Lung (tissue), 17 donors: ENCODE measurements at places on chromosomes 2 and 18. TPM values are rescaled to one million over a fixed set of nuclear protein-coding genes. Genes with fewer than 3 reads are reported as not detected.

DNA sequence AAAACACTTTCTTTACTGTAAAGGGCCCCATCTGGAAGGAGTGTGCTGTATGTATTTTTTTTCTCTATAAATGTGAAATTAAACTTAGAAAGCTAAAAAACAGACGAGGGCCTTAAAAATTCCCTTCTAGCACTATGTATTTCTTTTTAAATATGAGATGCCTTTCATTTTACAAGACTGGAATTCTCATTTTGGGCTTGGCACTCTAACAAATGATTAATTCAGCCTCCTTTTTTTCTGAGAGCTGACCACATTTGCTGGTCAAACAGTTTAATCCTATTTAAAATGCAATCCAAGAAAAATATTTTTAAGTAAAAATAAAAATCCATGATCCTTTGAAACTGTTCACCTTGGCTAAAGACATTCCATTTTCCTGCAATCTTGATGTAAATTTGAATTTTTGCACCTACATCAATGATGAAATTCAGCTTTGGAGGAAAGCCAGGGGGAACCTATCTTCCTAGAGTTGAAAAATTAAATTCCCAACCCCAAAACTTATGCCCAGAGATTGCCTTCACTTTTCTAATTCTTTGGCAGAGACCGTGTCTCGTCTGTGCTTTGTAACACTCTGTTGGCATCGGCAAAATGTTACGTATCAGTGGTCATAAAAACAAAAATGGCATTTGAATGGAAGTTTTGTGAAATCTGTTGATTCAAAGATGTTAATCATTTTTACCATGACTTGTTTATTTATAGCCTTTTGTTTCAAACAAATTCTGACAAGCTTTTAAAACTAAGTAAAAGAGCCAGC, 284.5 kb downstream of the ZNF521 start:
- H3K36me3 ChIP-seq, result no peaks in the 10 kb centered on the region
- peak; percentile 17 for DNase-seq
- no peaks in the 10 kb centered on the region for H3K27me3 ChIP-seq
- H3K27ac ChIP-seq, result no peak overlapping the region

- no peaks in the 10 kb centered on the region for H3K4me1 ChIP-seq
- no peaks in the 10 kb centered on the region for H3K27me3 ChIP-seq
- no peaks in the 10 kb centered on the region for H3K36me3 ChIP-seq
- no peak overlapping the region for H3K27ac ChIP-seq
- H3K4me3 ChIP-seq, result no peak overlapping the region
Observed at GRCh38 chr18:48190994-48191393, 218.2 kb downstream of the ZBTB7C start.

DNA sequence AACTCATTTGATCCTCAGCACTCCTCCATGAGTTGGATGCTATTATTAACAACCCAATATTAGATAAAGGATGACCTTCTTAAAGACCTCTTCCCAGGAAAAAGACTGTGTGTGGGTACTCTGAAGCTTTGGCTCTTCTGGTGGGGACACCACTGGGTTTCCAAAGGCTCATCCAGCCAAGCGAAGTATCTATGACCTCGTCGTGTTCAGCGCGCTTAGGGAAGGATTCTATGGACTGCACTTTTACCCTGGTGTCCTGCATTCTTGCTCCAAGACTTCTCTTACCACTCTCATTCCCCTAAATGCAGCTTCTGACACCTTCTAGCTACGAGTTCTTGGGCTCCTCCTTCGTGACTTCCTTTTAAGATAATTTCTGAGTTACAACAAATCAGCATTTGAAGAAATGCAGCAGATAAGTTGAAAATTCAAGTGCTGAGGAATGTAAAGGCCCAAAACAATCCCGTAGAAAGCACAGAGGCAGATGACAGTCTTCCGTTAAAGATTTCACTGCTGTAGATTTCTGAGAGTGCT, 673 bp upstream of the HNMT start:
- peak overlapping the region; percentile 42 for H3K27ac ChIP-seq
- no peak overlapping the region for H3K4me3 ChIP-seq
- no peaks in the 10 kb centered on the region for H3K27me3 ChIP-seq
- DNase-seq, result no peak
- no peaks in the 10 kb centered on the region for H3K36me3 ChIP-seq

GRCh38 chr2:107063228-107063627, 177.3 kb upstream of the ST6GAL2 start:
- DNase-seq, result no peak
- no peaks in the 10 kb centered on the region for H3K4me1 ChIP-seq
- H3K27ac ChIP-seq, result no peak overlapping the region
- H3K4me3 ChIP-seq, result no peak overlapping the region

GRCh38 chr2:59899692-59900091, 653.8 kb downstream of the BCL11A start:
- H3K4me3 ChIP-seq, result no peak overlapping the region
- no peaks in the 10 kb centered on the region for H3K4me1 ChIP-seq
- no peak overlapping the region for H3K27ac ChIP-seq
- H3K27me3 ChIP-seq, result no peaks in the 10 kb centered on the region
- H3K36me3 ChIP-seq, result no peaks in the 10 kb centered on the region

The C2orf72 gene
- total RNA-seq, result 1.3 TPM

GRCh38 chr2:10992023-10992791, 80.5 kb downstream of the KCNF1 start:
- no peak for DNase-seq
- no peak overlapping the region for H3K4me3 ChIP-seq
- no peaks in the 10 kb centered on the region for H3K27me3 ChIP-seq
- no peaks in the 10 kb centered on the region for H3K4me1 ChIP-seq
- H3K27ac ChIP-seq, result no peak overlapping the region

GRCh38 chr2:158598862-158599517, 142.2 kb downstream of the PKP4 start:
- peaks cover 1% of the 10 kb centered on the region for H3K36me3 ChIP-seq
- H3K4me1 ChIP-seq, result peaks cover 25% of the 10 kb centered on the region
- H3K4me3 ChIP-seq, result no peak overlapping the region
- no peak overlapping the region for H3K27ac ChIP-seq

GRCh38 chr18:33330711-33331110, 109.8 kb downstream of the CCDC178 start:
- peaks cover 11% of the 10 kb centered on the region for H3K4me1 ChIP-seq
- DNase-seq, result no peak
- H3K27me3 ChIP-seq, result no peaks in the 10 kb centered on the region
- no peak overlapping the region for H3K27ac ChIP-seq

The LIMS3 gene
- 1.2 TPM for total RNA-seq

DNA sequence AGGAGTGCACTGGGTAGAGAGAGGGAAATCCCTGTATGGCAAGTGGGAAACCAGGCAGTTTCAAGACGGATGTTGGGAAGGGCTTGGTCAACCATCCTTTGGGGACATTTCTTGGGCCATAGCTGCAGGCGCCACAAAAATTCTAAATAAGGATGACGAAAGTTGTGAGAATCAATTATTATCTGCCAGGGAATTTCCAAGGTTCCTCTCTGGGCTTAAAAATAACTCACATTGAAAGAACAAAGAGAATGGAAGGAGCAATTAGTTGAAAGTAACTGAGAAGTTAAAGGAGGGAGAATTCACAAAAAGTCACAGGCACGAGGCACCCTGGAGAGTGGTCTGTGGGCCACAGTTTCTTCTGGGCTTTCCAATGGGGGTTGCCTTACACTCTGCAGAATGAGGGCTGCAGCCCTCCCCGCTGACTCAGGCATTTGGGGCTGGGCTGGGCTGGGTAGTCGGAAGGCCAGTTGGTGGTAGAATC, 195.7 kb downstream of the SMAD7 start:
- no peaks in the 10 kb centered on the region for H3K36me3 ChIP-seq
- no peak for DNase-seq
- no peaks in the 10 kb centered on the region for H3K27me3 ChIP-seq

- peak; percentile 59 for DNase-seq
- no peaks in the 10 kb centered on the region for H3K27me3 ChIP-seq
- no peaks in the 10 kb centered on the region for H3K36me3 ChIP-seq
- no peak overlapping the region for H3K4me3 ChIP-seq
Observed at GRCh38 chr18:23943104-23943503, 71.5 kb upstream of the TTC39C start.

The C2orf81 gene
- total RNA-seq, result 16.9 TPM

- no peaks in the 10 kb centered on the region for H3K36me3 ChIP-seq
- H3K4me1 ChIP-seq, result peaks cover 10% of the 10 kb centered on the region
- H3K4me3 ChIP-seq, result no peak overlapping the region
- DNase-seq, result peak; percentile 77
- no peaks in the 10 kb centered on the region for H3K27me3 ChIP-seq
Observed at GRCh38 chr18:24837066-24837465, 376.6 kb downstream of the HRH4 start.

GRCh38 chr2:171617981-171618380, 69.3 kb upstream of the DYNC1I2 start:
- H3K4me3 ChIP-seq, result no peak overlapping the region
- no peak overlapping the region for H3K27ac ChIP-seq
- H3K36me3 ChIP-seq, result no peaks in the 10 kb centered on the region
- no peaks in the 10 kb centered on the region for H3K27me3 ChIP-seq

- no peak for DNase-seq
- no peak overlapping the region for H3K27ac ChIP-seq
- H3K4me3 ChIP-seq, result no peak overlapping the region
- no peaks in the 10 kb centered on the region for H3K27me3 ChIP-seq
- H3K4me1 ChIP-seq, result no peaks in the 10 kb centered on the region
Observed at GRCh38 chr2:233446121-233446520, 91.8 kb downstream of the DGKD start.

- no peak overlapping the region for H3K27ac ChIP-seq
- H3K4me3 ChIP-seq, result no peak overlapping the region
- no peaks in the 10 kb centered on the region for H3K36me3 ChIP-seq
- peaks cover 9% of the 10 kb centered on the region for H3K27me3 ChIP-seq
- no peak for DNase-seq
Observed at GRCh38 chr2:164620457-164620856, 825 bp downstream of the GRB14 start.

DNA sequence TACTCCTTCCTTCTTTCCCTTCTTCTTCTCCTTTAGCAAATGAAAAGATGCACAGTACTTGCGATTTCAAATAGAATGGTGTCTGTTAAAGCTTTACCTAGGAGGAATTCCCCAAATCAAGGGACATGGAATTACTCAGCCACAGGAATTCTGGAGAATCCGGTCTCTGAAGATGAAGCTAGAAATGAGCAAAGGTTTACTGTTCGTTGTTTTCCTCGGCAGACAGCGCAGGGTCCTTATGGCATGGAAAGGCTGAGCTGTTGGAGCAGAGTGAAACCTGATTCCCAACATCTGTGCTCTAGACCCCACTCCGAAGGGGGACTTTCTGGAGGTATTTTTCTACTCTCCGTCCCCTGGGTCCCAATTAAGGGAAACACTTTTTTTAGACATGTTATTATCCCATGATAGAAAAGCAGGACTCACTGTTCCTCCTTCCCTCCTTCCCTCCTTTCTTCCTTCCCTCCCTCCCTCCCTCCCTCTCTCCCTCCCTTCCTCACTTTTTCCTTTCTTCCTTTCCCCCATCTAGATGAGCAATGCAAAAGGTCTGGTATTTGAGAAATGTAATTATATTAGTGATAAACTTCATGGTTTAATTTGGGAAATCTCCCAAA, 47.1 kb downstream of the CDCA7 start:
- H3K4me3 ChIP-seq, result no peak overlapping the region
- H3K4me1 ChIP-seq, result no peaks in the 10 kb centered on the region
- H3K27ac ChIP-seq, result no peak overlapping the region
- no peak for DNase-seq

The SLC16A14 gene
- 5.2 TPM for total RNA-seq

DNA sequence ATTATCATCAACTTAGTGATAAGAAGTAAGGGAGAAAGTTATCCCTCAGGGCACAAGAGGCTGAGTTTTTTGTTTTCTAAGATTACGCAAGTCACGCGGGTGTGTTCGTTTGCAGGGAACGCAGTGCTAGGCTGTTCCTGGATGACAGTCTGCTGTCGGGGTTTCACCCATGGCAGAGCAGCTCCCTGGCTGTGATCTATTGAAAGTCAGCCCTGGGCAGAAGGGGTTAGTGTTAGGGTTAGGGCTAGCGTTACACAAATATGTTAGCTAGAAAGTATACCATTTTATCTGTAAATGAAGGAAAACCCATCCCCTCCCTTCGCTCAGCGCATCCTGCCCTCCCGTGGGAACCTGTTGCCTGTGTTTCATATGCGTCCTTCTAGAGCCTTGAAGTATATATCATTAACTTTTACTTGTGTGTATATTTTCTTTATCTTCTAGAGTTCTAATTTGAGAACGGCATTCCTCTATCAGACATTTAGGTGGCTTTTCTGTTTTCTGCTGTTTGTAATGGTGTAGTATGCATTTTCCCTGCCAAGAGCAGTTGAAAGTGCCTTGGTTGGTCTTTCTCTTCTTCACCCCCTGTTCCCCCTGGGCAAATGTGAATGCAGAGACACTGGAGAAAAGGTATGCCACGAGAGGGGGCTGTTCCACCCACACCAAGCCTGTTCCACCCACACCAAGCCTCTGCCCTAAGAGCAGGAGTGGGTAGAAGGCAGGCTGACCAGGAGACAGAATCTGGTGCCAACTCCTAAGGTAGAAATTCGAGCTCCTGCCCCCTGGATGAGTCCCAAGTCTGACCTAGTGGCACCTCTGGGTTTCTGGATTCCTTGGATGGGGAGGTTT, 47.0 kb downstream of the ARMC9 start:
- peak overlapping the region; percentile 83 for H3K27ac ChIP-seq
- no peaks in the 10 kb centered on the region for H3K36me3 ChIP-seq
- H3K4me3 ChIP-seq, result no peak overlapping the region

- no peaks in the 10 kb centered on the region for H3K27me3 ChIP-seq
- peak; percentile 61 for DNase-seq
- H3K4me3 ChIP-seq, result no peak overlapping the region
Observed at GRCh38 chr18:48834413-48835031, 116.2 kb downstream of the SMAD7 start.

DNA sequence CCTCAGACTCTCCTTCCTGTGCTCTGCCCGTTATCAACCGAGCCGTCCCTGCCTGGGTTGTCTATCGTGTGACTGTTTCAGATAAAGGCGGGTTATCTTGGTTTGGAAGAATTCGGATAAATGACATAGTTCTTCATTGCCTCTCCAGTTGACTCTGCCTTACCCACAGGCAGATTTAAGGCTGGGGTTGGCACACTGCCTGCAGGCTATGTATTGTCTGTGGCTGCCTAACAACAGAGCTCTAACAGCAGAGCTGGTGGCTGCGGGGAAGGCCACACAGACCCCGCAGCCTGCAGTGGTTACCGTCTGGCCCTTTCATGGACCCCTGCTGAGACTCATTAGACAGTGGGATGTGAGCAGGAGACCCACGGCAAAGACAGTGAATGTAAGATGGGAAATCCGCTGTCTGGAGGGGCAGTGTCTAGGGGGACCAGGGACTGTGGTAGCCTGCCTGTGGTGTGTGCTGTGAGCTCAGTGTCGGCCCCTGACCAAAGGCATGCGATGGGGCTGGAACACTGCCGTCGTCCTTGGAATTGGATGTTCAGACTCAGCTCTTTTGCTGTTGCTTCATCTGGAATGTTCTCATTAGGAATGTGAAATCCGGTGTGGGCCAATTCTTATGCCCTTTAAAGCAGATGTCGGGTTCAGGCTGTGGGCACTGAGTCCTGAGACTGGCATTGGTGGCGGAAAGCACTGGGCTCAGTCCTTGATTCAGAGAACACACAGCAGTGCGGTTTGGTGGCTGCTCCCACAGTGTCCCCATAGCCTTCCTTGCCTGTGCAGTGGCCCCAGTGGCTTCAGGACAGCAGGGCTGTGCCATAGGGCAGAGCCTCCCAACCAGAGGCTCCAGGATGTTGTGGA, 44.5 kb downstream of the SH3RF3 start:
- peak; percentile 88 for DNase-seq
- H3K36me3 ChIP-seq, result no peaks in the 10 kb centered on the region
- H3K27ac ChIP-seq, result peak overlapping the region; percentile 78
- peaks cover 33% of the 10 kb centered on the region for H3K4me1 ChIP-seq

GRCh38 chr2:75833386-75833785, 122.7 kb upstream of the GCFC2 start:
- no peaks in the 10 kb centered on the region for H3K4me1 ChIP-seq
- DNase-seq, result no peak
- no peak overlapping the region for H3K27ac ChIP-seq
- no peaks in the 10 kb centered on the region for H3K36me3 ChIP-seq
